ENCODE measurements at places on chromosomes 5 and 9. TPM values are rescaled to one million over a fixed set of nuclear protein-coding genes. Genes with fewer than 3 reads are reported as not detected.

Gene TNFSF8
- 2.6 TPM for total RNA-seq

Gene VCAN
- total RNA-seq, result 45.7 TPM

Gene TMEM232
- total RNA-seq, result 5.9 TPM

Gene OR1B1
- total RNA-seq, result not detected

Gene NAIP
- 29.6 TPM for total RNA-seq

Gene AGGF1
- total RNA-seq, result 17.5 TPM

Gene SKP2
- 20.1 TPM for total RNA-seq

Gene SLC22A4
- 2.8 TPM for total RNA-seq

Gene TRAPPC13
- total RNA-seq, result 29.6 TPM

Gene TXNDC8
- total RNA-seq, result not detected

Gene IL9
- total RNA-seq, result not detected

- no peak for DNase-seq
Observed at GRCh38 chr5:2752821-2753439, 1.5 kb upstream of the IRX2 start.

GRCh38 chr9:32487981-32488380 lies 38.0 kb downstream of the RIGI start:
- no peak for DNase-seq

DNA sequence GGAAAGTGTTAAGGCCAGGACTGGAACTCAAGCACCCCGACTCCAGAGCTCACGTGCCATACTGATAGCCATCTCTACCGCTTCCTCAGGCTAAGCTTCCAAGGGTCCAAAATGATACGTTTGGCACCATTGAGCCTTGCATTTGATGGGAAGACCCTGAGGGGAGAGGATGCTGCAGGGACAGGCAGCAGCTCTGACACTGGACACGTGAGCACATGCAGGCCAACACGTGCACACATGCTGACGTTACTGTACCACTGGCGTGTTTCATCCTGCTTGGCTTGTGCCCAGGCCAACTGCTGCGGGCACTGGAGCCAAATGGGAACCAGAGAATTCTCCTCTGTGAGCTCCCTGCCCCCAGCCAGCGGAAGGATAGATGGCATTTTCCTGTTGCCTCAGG lies 5.2 kb downstream of the FAT2 start:
- DNase-seq, result no peak

GRCh38 chr5:109706095-109706494 lies 16.4 kb downstream of the MAN2A1 start:
- DNase-seq, result no peak

DNA sequence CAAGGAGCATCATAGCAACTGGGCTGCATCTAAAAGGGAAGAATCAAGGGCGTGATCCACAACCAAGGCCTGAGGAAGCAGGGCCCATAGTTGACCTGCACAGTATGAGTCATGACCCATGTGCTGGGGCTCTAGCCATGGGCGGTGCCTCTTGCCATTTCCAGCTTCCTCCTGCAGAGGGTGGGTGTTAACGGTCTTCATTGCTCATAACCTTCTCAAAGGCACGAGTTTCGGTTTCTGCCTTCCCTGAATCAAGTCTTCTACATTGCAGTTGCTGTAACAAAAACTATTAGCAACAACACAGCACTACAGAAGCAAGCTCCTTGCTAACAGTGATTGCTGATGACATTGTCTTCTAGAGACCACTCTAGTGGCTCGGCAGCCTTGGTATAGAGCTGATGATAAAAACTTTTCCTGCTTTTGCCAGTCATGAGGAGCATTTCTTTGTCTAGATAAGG lies 66.9 kb downstream of the CTSL start:
- DNase-seq, result peak; percentile 72

DNA sequence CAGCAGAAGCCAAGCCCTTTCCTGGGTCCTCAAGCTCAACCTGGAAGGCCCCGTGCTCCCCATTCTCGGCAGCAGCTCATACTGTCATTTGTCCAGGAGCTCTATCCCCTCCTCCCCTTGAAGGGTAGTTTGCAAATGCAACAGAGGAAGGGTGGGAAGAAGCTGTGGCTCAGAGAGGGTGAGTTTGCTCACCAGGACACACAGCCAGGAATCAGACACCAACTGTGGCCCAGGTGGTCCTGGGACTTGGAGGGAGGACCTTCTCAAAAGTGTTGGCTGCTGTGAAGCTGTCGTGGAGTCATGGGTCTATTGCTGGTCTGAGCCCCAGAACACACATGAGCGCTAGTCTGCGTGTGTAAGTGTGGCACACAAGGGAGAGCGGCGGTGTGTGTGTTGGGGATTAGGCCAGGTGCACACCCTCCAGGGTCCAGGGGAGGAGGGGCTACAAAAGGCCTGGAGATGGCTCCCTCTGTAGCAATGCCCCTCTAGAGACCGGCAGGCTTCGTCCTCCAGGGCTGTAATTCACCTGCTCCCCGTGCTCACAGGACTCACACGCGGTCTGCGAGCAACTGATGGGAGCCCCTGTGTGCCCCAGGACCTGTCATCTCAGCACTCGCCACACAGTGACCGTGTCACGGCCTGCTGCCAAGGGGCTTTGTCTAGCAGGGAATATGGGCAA lies 8.2 kb upstream of the RPS14 start:
- no peak for DNase-seq

- DNase-seq, result no peak
Observed at GRCh38 chr5:133467826-133468463, 144.4 kb downstream of the FSTL4 start.

DNA sequence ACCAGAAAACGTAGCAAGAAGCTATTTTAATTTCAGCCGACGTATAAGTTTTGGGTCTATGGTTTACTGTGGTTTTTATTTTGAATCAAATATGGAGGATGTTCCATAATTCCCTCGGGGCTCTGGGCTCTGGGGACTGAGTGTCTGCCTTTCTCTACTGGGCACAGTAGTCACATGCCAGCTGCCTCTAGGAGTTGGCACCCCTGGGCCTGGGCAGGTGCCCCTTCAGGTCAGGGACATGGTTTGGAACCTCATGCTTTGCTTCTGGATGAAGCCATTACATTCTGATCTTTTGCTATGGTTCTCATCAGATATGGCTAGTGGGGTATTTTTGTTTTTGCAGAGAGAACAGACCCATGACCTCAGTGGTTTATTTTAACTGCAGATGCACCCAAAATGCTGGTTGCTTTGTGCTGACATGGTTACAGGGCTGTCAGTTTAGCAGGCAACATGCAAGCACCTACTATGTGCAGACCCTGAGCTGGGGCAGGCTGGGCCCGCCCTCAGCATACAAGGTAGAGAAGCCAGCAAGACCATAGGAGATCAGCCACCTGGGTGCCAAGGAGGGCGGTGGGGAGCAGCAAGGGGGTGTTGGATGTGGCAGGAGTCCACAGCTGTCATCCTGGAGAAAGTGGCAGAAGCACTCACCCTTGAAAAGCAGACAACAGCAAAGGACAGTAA lies 54.5 kb upstream of the PSD2 start:
- DNase-seq, result no peak

DNA sequence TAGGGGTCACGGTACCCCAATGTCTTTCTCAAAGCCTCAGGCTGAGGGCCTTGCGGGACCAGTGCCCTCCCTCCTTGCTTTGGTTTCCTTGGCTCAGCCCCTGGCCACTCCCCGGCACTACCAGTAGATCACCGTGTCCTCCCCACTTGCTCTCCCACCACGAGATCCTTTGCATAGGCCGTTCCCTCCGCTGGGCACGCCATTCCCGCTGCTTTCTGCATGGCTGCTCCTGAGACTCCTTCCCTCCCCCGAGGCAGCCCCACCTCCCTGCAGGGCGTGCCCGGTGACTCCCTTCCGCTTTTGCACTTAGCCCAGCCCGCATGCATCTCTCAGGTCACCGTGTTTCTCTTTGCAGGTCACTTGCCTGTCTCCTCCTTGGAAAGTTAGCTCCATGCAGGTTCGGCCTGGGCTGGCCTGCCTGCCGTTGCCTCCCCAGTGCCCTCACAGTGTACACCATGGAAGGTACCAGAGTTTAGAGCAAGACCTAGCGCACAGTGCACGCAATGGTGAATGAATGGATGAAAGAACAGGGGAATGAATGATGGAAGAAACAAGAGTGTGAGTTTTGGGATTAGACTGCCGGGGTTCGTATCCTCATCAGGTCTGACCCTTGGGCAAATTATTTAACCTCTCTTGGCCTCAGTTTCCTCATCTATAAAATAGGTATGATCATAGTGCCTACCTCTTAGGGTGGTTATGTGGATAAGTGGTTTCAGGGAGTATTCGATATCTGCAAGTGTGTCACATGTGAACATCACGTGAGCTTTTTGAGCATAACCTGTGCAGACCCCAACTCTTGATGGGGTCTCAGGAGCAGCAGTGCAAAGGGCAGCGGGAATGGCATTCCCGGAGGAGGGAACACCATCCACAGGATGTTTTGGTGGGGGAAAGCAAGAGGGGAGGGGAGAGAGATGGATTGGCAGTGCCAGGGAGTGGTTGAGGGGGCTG lies 214.3 kb downstream of the C9orf50 start:
- DNase-seq, result no peak

GRCh38 chr5:12354686-12355085 lies 450.4 kb upstream of the CTNND2 start:
- no peak for DNase-seq

DNA sequence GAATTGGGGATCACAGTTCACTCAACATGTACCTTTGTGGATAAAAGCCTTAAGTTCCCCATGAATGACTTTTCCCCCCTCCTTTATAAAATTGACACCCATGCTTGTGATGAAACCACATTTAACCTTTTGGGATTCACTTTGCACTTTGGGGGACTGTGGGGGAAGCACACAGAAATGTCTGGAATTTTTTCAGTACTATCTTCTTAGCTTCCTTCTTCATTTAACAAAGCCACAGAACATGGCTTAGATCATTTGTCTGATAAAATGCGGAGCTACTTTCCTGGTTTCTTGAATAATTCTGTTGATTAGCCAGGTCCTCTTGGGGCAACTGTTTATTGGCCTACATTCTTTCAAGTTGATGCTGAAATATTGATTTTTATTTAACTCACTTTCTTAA lies 29.9 kb downstream of the TNFSF15 start:
- no peak for DNase-seq

- no peak for DNase-seq
Observed at GRCh38 chr5:60604771-60605170, 95.2 kb downstream of the DEPDC1B start.

DNA sequence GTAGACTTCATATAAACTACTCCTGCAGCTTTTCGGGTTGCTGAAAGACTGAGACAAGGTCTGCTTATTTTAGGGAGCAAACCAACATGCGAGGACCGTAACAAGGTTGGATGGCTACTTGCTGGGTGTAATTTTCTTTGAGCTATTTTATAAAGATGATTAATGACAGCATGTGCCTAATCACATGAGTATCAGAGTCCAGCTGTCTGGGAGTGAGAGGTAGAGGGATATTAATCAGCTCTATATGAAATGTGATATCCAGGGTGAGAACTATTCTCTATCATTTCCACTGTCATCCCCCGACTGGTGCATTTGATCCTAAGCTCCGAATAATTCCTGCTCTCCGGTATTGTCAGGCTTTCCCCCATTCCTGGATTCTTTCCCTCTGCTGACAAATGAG lies 193.8 kb upstream of the HMHB1 start:
- DNase-seq, result no peak

DNA sequence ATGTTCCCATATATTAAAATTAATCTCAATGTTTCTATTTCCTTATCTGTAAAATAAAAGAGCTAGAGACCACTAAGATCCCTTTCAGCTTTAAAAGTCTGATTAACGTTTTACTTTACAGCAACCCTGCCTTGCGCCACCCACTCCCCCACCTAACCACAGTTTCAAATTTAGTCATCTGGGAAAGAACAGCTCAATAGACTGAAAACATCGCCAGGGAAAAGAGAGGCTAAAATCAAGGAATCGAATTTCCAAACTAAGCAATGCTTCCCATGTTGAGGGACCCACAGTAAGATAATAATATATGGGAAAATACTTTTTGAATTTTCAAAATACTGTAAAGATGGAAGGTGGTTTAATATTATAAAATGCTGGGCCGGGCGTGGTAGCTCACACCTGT lies 6.6 kb downstream of the SAXO1 start:
- no peak for DNase-seq

GRCh38 chr9:114047717-114048116 lies 30.4 kb downstream of the AMBP start:
- no peak for DNase-seq

DNA sequence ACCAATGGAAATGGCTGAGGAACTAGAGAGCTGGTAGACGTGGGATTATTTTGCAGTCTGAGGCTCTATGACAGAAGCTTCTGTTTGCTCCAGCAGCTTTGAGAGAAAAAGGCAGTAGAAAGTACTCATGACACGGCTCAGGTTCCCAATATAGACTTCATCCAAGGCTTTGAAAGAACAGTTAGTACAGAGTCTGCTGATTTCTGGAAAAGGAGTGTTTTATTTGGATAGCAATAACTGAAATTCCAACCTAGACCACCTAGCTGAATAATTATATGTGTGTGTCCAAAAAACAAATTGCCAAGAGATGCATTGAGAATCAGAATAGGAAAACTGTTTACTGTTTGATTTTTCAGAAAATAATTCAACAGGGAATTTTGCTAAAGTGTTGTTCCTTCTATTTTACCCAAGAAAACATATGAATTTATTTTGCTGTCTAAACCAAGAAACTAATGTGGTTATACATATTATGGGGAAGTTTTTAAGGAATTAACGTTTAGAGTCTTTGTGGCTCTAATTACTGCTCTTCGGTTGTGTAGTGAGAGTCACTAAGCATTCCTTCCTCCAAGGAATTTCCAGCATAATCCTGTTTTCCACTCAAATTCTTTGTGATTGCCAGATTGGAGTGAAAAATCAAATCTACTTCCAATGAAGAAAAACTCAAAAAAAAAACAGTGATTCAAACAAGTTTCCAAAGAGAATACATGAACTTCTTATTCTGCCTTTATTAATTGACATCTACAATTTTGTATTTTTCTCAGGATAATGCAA lies 18.1 kb upstream of the MTX3 start:
- no peak for DNase-seq

DNA sequence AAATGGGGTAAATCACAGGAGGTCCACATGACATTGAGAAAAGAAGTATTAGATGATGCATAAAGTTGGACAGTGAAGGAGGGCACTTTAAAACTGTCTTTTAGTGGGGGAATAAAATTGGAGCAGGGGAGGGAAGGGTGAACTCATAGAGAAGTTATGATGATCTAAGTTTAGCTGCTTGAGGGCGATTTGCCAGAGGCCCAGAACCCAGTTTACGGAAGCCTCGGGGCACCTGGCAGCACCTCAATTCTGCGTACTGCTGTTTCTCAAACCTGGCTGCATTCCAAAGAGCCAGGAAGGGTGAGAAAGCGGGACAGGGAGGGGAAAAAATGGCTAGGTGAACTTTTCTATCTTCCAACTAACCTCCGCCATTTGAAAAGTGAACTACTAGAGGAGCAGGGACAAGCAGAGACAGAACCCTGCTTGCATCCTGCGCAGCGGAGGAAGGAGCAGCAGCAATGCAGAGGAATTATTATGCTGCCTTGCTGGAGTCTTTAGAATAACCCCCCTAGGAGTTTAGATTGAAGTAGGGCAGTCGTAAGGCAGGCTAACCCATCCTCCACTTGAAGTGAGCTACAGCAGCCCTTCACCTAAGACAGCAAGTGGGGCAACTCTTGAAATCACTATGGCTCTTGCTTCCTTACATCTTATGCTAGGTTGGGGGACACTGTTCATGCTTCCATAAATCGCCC lies 316.8 kb downstream of the BRINP1 start:
- DNase-seq, result no peak
